ENCODE measurements at places on chromosomes 6 and 20. TPM values are rescaled to one million over a fixed set of nuclear protein-coding genes. Genes with fewer than 3 reads are reported as not detected.

Gene PGC
- 0.09 TPM for total RNA-seq

Gene SLC17A4
- total RNA-seq: not detected

Gene LIN28B
- total RNA-seq: 1.3 TPM

Gene RNGTT
- total RNA-seq: 6.7 TPM

Gene MCM9
- total RNA-seq: 5.1 TPM

Gene CDH22
- 0.10 TPM for total RNA-seq

Gene DOK5
- total RNA-seq: not detected

Gene NUDT3
- 5.6 TPM for total RNA-seq

Gene GMNN
- total RNA-seq: 56.8 TPM

Gene ARHGAP40
- not detected for total RNA-seq

Gene EPHA7
- total RNA-seq: 0.03 TPM

Gene KHDC1L
- total RNA-seq: 0.26 TPM

Gene TFAP2D
- total RNA-seq: not detected

Gene AARS2
- total RNA-seq: 5.6 TPM

Gene CCDC170
- 0.06 TPM for total RNA-seq

Gene BCAS1
- total RNA-seq: 0.37 TPM

Gene EEF1A2
- 153 TPM for total RNA-seq

Gene COL19A1
- total RNA-seq: not detected

Gene RAET1L
- total RNA-seq: 0.34 TPM

Gene ZNF391
- 0.23 TPM for total RNA-seq

Gene MYCT1
- 0.05 TPM for total RNA-seq

Gene TGM2
- 524 TPM for total RNA-seq

Gene ZSWIM1
- 4.9 TPM for total RNA-seq

Gene KCNQ5
- total RNA-seq: 1.3 TPM

Measured in A549 treated with AZD2906 at 1 μM for 4 hours (cell line).